Activated CD8-positive, alpha-beta memory T cell treated with anti-CD3 and anti-CD28 coated beads, Interleukin-2, amount 10 ng/mL, durations not matched to agents 7 days and 5 days (primary cell): ENCODE measurements at places on chromosomes 7 and 10. TPM values are rescaled to one million over a fixed set of nuclear protein-coding genes. Genes with fewer than 3 reads are reported as not detected.
A peak's percentile ranks its signal among the peaks of the same experiment; 100 is the strongest.

GRCh38 chr10:128150045-128150493, 23.8 kb upstream of the MKI67 start:
- H3K27me3 ChIP-seq = peaks cover 33% of the 10 kb centered on the region
- peak; percentile 81 for DNase-seq
- H3K4me3 ChIP-seq = peak overlapping the region; percentile 69
- peaks cover 2% of the 10 kb centered on the region for H3K36me3 ChIP-seq

Gene ECHDC3
- not detected for total RNA-seq

- H3K4me1 ChIP-seq = no peaks in the 10 kb centered on the region
- H3K27me3 ChIP-seq = no peaks in the 10 kb centered on the region
- H3K27ac ChIP-seq = no peak overlapping the region
- H3K36me3 ChIP-seq = no peaks in the 10 kb centered on the region
Measured at GRCh38 chr7:142228537-142229104, 29.2 kb downstream of the PRSS58 start.

DNA sequence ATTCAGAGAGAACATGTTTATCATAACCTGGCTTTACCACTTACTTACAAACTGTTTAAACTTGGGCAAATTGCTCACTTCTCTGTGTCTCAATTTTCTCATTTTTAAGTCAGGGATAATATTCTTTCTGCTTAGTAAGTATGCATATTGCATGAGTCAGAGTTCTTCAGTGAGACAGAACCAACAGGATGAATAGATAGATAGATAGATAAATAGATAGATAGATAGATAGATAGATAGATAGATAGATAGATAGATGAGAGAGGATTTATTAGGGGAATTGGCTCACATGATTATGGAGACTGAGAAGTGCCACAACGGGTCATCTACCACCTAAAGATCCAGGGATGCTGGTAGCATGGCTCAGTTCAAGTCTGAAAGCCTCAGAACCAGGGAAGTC, 15.7 kb upstream of the SMIM30 start:
- peaks cover 2% of the 10 kb centered on the region for H3K27me3 ChIP-seq
- H3K36me3 ChIP-seq = no peaks in the 10 kb centered on the region
- H3K4me1 ChIP-seq = no peaks in the 10 kb centered on the region
- DNase-seq = no peak
- H3K4me3 ChIP-seq = no peak overlapping the region
- no peak overlapping the region for H3K27ac ChIP-seq

Gene CFAP70
- total RNA-seq = 0.80 TPM
